Mesothelial cell of epicardium (in vitro differentiated cells): ENCODE measurements at places on chromosomes 3 and 15.

DNA sequence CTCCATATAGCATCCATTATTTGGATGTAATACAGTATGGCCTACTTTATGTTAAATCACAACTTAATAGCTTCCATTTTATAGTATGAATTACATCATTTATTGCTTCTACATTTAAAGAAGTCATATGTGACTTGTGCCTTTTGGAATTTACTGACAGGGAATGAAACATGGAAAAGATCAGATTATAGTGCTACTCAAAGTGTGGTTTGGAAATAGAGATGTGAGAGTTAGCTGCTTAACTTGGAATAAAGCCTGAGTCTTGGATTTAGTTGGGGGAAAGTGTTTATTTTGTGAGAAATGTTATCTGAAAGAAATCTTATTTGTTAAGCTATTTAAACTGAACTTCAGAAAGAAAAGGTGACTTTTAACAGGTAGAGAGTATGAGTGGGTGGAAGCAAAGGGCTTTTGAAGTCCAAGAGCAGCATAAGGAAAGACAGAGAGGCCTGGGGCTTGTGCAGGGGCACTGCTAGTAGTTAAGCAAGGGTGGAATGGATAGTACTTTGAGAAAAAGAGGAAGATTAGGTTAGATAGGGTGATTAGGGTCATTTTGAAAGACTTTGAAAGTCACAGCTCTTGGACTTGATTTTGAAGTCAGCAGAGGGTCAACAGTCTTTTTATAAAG lies 60.5 kb downstream of the SLMAP start:
- DNase-seq = no peak

DNA sequence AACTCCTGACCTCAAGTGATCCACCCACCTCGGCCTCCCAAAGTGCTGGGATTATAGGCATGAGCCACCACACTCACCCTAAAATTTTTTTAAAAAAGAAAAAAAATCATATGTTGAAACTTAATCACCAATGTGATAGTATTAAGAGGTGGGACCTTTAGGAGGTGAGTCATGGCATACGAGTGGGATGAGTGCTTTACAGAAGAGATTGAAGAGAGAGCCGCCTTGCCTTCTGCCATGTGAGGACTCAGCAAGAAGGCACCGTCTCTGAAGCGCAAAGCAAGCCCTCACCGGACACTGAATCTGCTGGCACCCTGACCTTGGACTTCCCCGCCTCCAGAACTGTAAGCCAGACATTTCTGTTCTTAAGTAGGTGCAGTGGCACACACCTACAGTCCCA lies 5.5 kb downstream of the ARPIN start:
- no peak for DNase-seq

DNA sequence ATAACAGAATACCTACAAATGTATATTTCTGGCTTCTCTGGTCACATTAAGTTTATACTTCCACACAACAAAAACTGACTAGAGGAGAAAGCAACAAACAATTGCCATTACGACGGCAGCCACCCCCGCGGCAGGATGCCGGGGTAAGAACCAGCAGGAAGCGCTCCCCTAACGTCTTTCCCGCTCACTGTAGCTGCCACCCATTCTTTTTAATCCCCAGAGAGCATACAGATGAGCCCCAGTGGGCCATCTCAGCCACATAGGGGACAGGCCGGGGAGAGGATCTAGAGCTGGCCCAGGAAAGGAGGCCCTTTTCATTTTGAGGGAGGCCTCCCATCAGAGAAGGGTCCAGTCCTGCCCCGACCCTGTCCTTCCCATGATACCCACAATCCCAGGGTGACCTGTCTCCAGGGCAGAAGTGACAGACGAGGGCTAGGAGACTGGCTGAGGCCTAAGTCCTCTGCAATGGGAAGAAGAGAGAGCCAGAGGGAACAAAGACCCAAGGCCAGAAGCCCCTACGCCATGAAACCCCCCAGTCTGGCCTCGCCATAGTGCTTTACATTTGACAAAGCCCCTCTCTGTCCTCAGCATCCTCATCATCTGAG lies 3.6 kb upstream of the CALML4 start:
- DNase-seq = no peak

GRCh38 chr3:94673876-94674275 lies 611.0 kb downstream of the NSUN3 start:
- DNase-seq = no peak
